MG63 (cell line): ENCODE measurements at places on chromosomes 3 and 15. TPM values are rescaled to one million over a fixed set of nuclear protein-coding genes. Genes with fewer than 3 reads are reported as not detected.

DNA sequence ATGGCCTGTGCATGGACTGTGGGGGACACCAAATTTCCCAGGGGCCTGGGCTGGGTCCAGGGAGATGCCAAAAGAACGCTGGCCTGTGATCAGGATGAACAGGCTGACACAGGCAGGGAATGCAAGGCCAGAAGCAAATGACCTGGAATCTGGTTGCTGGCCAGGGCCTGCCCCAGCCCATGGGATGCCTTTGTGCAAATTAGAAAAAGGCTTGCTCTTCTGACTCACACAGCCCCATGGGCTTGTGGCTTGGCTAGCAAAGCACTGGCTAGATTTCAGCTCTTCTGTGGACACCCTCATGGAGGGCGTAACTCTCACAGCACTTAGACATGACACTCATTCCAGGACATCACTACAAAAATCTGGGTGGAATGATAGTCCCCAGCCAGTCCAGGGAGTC lies 356.0 kb downstream of the SHQ1 start:
- peak; percentile 94 for DNase-seq

GRCh38 chr3:65030847-65031463 lies 343.2 kb upstream of the ADAMTS9 start:
- no peak for DNase-seq

GRCh38 chr3:56005196-56005805 lies 463.0 kb downstream of the ERC2 start:
- DNase-seq, result no peak

GRCh38 chr15:30929064-30929669 lies 25.5 kb downstream of the FAN1 start:
- no peak for DNase-seq

- no peak for DNase-seq
These were observed 39.5 kb upstream of the TSEN2 start for GRCh38 chr3:12444582-12445471.

- no peak for DNase-seq
These were observed 53.7 kb downstream of the NMD3 start for GRCh38 chr3:161274691-161275298.

- no peak for DNase-seq
These were observed 162.9 kb upstream of the STT3B start for GRCh38 chr3:31369637-31370379.

DNA sequence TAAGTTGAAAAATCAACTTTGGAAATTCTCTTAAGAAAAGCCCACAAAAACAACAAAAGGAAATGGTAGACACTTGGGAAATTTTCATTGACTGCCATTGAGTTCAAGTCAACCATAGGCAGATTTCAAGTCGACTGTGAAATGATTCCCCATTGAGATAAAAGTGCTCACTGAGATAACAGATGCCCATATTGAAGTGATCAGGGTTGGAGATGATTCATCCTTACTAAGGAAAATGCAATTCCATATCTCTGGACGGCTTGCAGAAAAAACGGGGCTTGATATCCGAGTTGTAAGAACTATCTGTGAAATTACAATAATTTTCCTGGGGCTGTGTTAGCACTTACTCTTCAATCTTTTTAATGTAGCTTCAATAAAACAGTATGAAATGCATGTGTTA lies 373.1 kb upstream of the THRB start:
- DNase-seq, result no peak

DNA sequence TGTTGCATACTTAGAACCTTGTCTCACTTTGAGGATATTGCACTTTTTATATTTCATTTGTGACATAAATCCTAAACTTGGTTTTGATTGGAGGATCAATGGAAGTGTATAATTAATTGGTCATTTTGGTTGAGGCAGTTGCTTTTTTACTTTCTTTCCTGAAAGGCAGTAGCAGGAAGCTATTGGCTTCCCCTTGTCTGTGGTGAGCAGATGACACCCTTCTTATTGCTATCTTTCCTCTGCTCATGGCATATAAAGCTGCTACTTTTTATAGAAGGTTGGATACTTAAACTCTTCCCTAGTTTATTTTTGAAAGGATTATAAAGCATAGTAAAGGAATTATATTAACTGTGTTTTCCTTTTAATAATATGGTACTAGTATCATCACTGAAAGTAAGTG lies 28.6 kb downstream of the FAM98B start:
- no peak for DNase-seq

DNA sequence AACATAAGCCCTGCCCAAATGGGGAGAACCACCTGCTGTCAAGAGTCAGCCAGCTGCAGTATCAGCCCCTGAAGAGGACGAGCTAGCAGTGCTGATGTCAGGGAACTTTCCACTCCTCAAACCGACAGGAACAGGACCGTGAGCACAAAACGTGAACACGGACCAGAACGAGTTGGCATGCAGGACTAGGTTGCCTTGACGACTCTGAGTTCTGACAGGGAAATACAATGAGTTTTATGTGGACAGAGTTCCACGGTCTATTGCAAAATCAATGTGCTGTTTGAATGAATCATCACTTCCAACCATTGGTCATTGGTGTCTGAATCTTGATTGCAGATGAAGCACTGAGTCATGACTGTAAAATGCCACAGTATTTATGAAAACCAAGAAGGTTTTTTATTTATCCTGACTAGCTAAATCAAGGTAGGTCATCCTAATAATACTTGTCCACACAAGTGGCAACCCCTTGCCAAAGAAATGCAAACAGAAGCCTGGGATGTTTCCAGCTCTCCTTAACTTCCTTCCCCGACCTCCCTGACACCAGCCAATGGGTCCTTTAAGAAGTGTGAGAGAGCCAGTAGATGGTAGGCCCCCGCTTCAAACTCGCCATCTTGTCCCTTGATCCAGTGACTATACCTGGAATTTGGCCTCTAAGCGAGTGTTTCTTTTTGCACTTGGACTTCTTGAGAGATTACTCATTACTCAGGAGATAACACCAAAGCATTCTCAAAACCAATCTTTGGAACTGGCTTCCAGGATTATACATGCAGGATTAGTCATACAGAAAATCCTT lies 119.6 kb downstream of the ASB7 start:
- DNase-seq, result peak; percentile 94

DNA sequence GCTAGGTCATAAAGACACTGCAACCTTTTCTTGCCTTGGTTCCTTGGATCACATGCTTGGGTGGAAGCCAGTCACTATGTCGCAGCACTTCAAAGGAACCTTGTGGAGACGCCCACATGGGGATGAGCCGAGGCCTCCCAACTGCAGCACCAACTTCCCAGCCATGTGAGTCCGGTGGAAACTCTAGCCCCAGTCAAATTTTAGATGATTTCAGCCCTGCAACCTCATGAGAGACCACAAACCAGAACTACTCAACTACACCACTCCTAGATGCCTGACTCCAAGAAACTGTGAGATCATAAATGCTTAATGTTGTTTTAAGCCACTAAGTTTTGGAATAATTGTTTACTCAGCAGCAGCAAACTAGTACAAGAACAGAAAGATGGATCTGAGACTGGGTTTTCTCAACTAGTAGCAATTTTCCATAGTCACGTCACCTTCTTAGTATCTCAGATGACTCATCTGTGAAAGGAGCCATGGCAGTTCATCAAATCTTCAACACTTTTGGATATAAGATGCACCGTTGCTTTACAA lies 86.5 kb downstream of the MB21D2 start:
- peak; percentile 64 for DNase-seq

- no peak for DNase-seq
These were observed 62.9 kb downstream of the RPLP1 start for GRCh38 chr15:69515508-69515907.

Gene SKIC8
- total RNA-seq, result 188 and 259 TPM in 2 replicates

Gene MYL3
- not detected in 2 replicates for total RNA-seq

Gene CD96
- not detected in 2 replicates for total RNA-seq
